ENCODE measurements at places on chromosomes 5 and 9.

DNA sequence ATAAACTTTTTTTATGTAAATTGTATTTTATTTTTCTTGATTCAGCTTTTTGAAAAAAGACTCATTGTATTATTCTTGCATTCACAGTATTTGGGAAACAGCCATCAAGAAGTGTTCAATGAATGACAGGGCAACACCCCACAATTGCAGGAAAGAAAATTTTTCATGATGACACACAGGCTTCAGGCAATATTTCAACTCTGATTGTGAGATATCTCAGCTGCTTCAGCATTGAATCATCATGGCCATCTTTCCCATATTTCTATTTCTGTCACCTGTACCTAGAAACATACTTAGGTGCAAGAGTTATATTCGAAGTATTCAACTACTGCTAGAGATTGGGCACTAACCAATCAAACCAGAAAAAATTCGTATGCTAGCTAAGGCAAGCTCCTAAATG, 446.0 kb downstream of the ISL1 start:
- DNase-seq: no peak

DNA sequence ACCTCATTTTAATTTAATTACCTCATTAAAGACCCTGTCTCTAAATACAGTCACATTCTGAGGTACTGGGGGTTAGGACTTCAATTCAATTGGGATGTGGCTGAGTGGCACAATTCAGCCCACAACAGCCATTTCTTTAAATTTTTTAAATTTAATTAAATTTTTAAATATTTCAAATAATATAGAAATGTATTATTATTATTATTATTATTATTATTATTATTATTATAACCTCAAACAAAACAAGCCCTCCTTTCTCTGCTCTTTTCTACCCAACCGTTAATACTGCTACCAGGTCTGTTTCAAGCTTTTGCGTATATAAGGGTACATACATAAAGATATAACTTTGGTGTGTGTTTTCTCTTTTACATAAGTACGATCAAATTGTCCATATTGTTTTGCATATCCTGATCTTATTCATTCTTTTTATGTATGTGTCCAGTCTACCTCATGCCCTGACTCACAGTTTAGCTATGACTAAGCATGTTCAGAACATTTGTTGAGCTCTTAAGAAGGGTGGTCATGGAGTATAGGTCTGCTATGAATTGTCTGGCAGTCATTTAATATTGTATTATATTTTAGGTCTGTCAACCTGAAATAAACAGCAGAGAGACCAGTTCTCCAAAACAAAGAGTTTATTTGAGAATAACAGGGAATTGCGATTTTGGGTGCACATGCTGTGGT, 16.1 kb upstream of the RAB14 start:
- no peak for DNase-seq

- no peak for DNase-seq
Measured at GRCh38 chr5:440401-441201, 2.4 kb upstream of the EXOC3 start.

GRCh38 chr9:110777196-110777875, 108.7 kb downstream of the MUSK start:
- DNase-seq: no peak
